ENCODE measurements at places on chromosomes 7 and 10.
A peak's percentile ranks its signal among the peaks of the same experiment; 100 is the strongest.

GRCh38 chr10:79542626-79543025, 17.6 kb downstream of the SFTPA2 start:
- no peaks in the 10 kb centered on the region for H3K4me1 ChIP-seq
- no peak for DNase-seq
- H3K27ac ChIP-seq = no peak overlapping the region
- no peaks in the 10 kb centered on the region for H3K36me3 ChIP-seq

- no peak overlapping the region for H3K4me3 ChIP-seq
- H3K27ac ChIP-seq = no peak overlapping the region
- H3K27me3 ChIP-seq = peaks cover 2% of the 10 kb centered on the region
- no peaks in the 10 kb centered on the region for H3K4me1 ChIP-seq
Measured at GRCh38 chr10:17961551-17962422, 10.1 kb downstream of the SLC39A12 start.

DNA sequence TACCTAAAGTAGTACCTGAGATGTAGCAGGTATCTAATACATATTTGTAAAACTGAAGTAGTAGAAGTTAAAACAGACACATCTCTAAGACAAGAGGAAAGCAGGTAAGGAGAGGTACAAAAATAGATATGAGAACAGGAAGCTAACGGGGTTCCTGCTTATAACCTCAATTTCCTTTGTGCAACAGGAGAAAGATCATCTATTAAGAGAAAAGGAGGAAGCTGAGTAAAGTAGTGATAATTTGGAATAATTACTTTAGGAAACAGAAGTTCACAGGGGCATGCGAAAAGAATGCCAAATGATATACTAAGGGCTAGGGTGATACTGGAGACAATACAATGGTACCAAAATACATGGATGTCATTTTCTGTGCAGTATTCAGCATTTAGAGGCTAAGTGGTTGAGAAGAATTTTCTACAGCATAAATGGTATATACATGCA, 108.7 kb downstream of the NRBF2 start:
- peaks cover 52% of the 10 kb centered on the region for H3K36me3 ChIP-seq
- no peaks in the 10 kb centered on the region for H3K27me3 ChIP-seq
- H3K4me3 ChIP-seq = no peak overlapping the region
- peaks cover 5% of the 10 kb centered on the region for H3K4me1 ChIP-seq
- no peak for DNase-seq

- H3K4me1 ChIP-seq = no peaks in the 10 kb centered on the region
- H3K27ac ChIP-seq = no peak overlapping the region
- no peaks in the 10 kb centered on the region for H3K27me3 ChIP-seq
Measured at GRCh38 chr10:16606421-16606820, 84.7 kb upstream of the C1QL3 start.

GRCh38 chr7:80661729-80662128, 23.3 kb downstream of the CD36 start:
- no peak overlapping the region for H3K4me3 ChIP-seq
- H3K27me3 ChIP-seq = no peaks in the 10 kb centered on the region
- DNase-seq = no peak
- H3K36me3 ChIP-seq = no peaks in the 10 kb centered on the region
- H3K27ac ChIP-seq = no peak overlapping the region

DNA sequence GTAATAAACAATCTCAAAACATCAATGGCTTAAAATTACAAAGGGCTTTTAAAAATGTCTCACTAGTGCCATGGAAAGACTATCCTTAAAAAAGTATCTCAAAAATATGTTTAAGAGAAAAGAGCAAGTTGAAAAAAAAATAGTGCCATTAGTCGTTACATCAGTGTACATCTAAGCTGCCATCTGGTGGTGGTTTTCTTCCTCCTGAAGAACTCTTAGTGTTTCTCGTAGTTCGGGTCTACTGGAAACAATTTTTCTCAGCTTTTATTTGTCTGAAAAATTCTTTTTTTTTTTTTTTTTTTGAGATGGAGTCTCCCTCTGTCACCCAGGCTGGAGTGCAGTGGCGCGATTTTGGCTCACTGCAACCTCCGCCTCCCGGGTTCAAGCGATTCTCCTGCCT, 5.9 kb upstream of the GARIN1A start:
- peaks cover 24% of the 10 kb centered on the region for H3K36me3 ChIP-seq
- no peak overlapping the region for H3K27ac ChIP-seq
- DNase-seq = no peak
- H3K27me3 ChIP-seq = no peaks in the 10 kb centered on the region
- no peak overlapping the region for H3K4me3 ChIP-seq

DNA sequence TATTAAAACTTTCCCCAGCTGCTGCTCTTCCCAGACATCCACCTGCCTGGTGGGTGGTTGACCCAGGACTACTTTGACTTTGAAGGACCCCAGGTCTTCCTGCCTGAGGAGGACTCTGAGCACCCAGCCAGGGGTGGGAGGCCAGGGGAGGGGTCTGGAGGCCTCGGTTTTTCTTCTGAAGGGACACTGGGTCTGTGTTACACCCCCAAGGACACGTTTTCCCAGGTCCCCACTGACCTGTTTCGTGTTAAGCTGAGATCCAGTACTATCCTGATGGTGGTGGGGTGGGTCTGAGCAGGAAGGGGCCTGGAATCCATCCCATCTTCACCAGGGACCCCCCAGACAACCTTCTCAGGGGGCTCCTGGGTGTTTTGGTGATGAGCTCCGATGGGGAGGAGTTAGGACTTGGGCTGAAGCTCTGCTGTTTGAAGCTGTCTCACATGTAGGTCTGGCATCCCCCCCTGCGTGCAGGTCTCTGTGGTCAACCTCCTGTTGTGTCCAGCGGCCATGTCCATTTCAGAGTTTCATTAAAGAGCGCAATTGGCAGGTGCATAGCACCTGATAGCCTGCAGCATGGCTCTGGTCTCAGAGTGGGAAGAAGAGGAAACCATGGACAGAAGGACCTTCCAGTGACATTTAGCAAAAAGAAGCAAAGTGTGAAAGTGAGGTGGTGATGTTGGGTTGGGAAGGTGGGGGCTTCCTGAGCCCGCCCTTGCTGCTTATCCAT, 3.5 kb downstream of the JAKMIP3 start:
- H3K27me3 ChIP-seq = peaks cover 51% of the 10 kb centered on the region
- no peaks in the 10 kb centered on the region for H3K36me3 ChIP-seq

DNA sequence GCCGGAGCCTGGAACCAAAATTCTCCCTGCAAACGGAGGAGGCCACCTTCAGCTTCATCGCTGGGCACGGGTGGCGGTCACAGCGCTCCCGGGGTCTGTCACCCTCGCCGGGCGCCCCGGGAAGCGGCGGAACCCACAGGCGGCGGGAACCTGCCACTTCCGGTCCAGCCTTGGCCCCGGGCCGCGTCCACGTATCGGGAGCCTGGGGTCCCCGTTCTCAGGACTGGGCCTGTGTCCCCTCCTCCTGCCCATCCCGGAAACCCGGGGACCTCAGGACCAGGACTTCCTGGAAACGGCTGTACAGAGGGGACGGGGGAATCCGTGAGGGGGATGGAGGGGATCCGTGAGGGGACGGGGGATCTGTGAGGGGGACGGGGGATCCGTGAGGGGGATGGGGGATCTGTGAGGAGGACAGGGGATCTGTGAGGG, 25.4 kb downstream of the PDGFA start:
- DNase-seq = no peak
- H3K4me3 ChIP-seq = no peak overlapping the region
- peaks cover 9% of the 10 kb centered on the region for H3K27me3 ChIP-seq

DNA sequence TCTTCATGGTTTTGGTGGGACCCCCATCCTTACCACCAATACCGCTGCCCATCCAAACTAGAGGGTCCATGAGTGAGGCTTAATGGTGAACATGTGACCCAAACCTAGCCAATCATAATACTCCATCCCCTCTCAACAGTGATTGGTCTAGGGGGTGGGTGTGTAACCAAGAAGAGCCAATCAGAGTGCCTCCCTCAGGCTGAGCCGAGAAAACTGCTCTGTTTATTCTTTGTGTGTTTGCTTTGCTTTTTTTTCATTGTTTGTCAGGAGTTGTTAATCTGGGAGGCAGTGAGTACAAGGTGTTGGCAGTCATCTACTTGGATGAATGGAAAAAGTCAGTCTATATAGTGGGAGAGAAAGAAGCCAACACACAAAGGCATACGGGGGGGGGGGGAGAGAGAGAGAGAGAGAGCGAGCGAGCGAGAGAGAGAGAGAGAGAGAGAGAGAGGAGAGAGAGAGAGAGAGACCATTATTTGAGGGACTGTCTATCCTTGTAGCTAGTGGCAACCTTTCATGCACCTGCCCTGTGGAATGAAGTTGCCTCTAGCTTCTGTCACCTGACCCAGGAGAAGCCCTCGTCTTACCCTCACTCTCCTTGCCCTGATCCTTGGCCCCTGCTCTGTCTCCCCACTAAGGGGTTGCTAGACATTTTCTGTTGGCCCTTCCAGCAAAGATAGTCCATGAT, 441.7 kb downstream of the TYW1 start:
- no peak overlapping the region for H3K4me3 ChIP-seq
- H3K36me3 ChIP-seq = no peaks in the 10 kb centered on the region
- peaks cover 22% of the 10 kb centered on the region for H3K4me1 ChIP-seq
- H3K27me3 ChIP-seq = peaks cover 19% of the 10 kb centered on the region

DNA sequence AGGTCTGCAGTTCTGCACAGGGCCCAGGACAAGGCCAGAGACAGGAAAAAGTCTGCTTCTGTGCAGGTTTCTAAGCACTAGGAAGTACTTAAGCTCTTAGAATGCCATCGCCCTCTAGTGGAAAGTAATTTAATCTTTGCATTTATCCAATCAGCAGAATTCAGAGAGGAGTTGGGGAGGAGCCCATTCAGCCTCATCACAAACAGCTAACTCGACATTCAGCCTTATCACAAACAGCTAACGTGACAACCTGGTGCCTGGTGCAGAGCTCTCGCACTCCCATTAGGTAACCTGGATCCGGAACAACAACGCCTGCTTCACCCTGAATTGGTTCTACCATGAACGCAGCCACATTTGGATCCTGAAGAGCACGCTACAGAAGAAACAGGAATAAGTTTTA, 15.2 kb downstream of the OAT start:
- DNase-seq = peak; percentile 44
- H3K27ac ChIP-seq = no peak overlapping the region

DNA sequence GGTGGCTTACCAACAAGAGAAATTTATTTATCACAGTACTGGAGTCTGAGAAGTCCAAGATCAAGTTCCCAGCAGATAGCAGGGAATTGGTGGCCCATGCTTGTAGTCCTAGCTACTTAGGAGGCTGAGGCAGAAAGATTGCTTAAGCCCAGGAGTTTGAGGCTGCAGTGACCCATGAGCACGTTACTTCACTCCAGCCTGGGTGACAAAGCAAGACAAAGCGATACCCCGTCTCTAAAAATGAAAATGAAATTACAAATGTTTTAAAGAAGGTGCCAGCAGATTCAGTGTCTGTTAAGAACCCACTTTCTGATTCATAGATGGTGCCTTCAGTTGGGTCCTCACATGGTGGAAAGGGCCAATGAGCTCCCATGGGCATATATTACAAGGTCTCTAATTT, 20.6 kb upstream of the ARHGAP12 start:
- no peak for DNase-seq
- peaks cover 14% of the 10 kb centered on the region for H3K4me1 ChIP-seq
- H3K27ac ChIP-seq = no peak overlapping the region
- no peak overlapping the region for H3K4me3 ChIP-seq

GRCh38 chr7:124085179-124085578, 52.3 kb upstream of the TMEM229A start:
- H3K27ac ChIP-seq = no peak overlapping the region
- H3K27me3 ChIP-seq = no peaks in the 10 kb centered on the region
- DNase-seq = no peak
- no peaks in the 10 kb centered on the region for H3K36me3 ChIP-seq
- H3K4me1 ChIP-seq = no peaks in the 10 kb centered on the region
- no peak overlapping the region for H3K4me3 ChIP-seq

- H3K36me3 ChIP-seq = no peaks in the 10 kb centered on the region
- H3K27me3 ChIP-seq = peaks cover 98% of the 10 kb centered on the region
- peak; percentile 73 for DNase-seq
- H3K27ac ChIP-seq = no peak within 1 kb of the TSS
- peaks cover 35% of the 10 kb centered on the region for H3K4me1 ChIP-seq
Measured at GRCh38 chr10:124450012-124450782, at the start of gene NKX1-2. Gene NKX1-2 (minus strand): TSS chr10:124450035. CDS start chr10:124449943, 92 bp downstream.

DNA sequence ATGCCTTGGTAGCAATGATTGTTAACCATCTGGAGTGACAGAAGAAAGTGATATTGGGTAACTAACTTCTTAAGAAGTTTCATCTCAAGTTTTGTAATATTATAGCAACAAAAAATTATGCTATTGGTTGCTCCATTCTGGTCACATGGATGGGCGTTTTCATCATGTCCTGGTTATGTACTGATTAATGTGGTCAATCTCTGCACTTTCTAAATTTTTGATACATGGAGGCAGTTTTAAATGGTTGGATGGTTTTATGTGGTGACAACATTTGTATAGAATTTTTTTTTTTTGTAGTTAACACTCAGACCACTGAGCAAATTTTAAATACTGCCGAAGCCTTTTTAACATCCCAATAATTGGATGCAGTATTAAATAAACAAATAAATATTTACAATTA, 55.2 kb upstream of the CCAR1 start:
- H3K4me1 ChIP-seq = no peaks in the 10 kb centered on the region
- DNase-seq = no peak
- peaks cover 54% of the 10 kb centered on the region for H3K36me3 ChIP-seq
- H3K4me3 ChIP-seq = no peak overlapping the region
- peaks cover 3% of the 10 kb centered on the region for H3K27me3 ChIP-seq

GRCh38 chr10:78309536-78310237, 276.0 kb downstream of the RPS24 start:
- H3K4me3 ChIP-seq = no peak overlapping the region
- peaks cover 6% of the 10 kb centered on the region for H3K36me3 ChIP-seq
- no peak overlapping the region for H3K27ac ChIP-seq
- H3K27me3 ChIP-seq = peaks cover 5% of the 10 kb centered on the region

GRCh38 chr10:129507216-129507889, 40.3 kb downstream of the MGMT start:
- DNase-seq = no peak
- H3K4me3 ChIP-seq = no peak overlapping the region
- no peak overlapping the region for H3K27ac ChIP-seq
- peaks cover 3% of the 10 kb centered on the region for H3K4me1 ChIP-seq
- peaks cover 5% of the 10 kb centered on the region for H3K27me3 ChIP-seq

DNA sequence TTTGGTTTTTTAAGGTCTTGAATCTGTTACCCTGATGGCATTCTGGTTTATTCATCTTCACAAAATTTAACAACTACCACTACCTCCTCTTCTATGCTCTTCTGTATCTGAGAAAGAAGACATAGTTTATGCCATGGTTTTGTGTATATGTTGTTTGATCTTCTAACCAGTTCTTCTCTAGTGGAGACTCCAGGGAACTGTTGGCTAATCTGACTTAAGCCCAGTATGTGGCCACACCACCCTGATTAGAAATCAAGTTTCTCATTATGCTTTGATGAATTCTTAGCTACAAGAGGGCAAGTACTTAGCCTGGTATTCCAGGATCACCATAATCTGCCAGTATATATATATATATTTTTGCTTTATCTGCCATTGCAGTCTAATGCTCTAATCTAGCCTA, 99.5 kb upstream of the MXI1 start:
- H3K27ac ChIP-seq = no peak overlapping the region
- H3K4me3 ChIP-seq = no peak overlapping the region
- DNase-seq = no peak
- peaks cover 29% of the 10 kb centered on the region for H3K36me3 ChIP-seq

DNA sequence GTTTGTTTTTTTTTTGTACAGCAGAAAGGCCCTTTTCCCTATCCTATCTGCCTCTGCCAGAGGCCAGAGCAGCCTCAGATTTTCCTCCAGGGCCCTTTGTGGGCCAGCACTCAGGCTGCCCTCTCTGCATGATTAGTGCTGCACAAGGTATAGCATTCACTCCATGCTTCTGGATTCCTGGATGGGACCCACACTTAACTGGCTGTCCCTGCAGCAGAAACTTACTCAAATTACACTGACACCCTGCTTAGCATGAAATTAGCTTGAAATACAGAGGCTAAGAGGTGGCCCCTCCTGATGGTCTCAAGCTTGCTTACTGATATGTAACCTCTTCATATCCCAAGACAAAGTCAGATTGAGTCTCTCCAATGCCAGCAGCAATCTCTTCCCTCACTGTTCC, 239.3 kb downstream of the SORCS1 start:
- DNase-seq = peak; percentile 10
- no peaks in the 10 kb centered on the region for H3K36me3 ChIP-seq

Measured in nephron progenitor cell (in vitro differentiated cells).